PC-9 (cell line): ENCODE measurements at places on chromosomes 1 and 21. TPM values are rescaled to one million over a fixed set of nuclear protein-coding genes. Genes with fewer than 3 reads are reported as not detected.

GRCh38 chr1:2556678-2557481, 709 bp downstream of the TNFRSF14 start:
- DNase-seq: no peak

CTSS gene
- total RNA-seq: 6.3 and 7.2 TPM in 2 replicates

GRCh38 chr21:44262338-44263056, 800 bp upstream of the DNMT3L start:
- no peak for DNase-seq

DNA sequence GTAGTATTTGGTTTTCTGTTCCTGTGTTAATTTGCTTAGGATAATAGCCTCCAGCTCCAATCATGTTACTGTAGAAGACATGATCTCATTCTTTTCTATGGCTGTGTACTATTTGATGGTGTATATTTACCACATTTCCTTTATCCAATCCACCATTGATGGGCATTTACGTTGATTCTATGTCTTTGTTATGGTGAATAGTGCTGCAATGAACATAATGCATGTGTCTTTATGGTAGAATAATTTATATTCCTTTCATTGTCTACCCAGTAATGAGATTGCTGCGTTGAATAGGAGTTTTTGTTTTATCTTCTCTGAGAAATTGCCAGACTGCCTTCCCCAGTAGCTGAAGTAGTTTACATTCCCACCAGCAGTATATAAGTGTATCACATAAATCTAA, 538.8 kb downstream of the LRRIQ3 start:
- no peak for DNase-seq

- DNase-seq: no peak
Observed at GRCh38 chr21:42286416-42286815, 28.8 kb downstream of the TFF3 start.

DNA sequence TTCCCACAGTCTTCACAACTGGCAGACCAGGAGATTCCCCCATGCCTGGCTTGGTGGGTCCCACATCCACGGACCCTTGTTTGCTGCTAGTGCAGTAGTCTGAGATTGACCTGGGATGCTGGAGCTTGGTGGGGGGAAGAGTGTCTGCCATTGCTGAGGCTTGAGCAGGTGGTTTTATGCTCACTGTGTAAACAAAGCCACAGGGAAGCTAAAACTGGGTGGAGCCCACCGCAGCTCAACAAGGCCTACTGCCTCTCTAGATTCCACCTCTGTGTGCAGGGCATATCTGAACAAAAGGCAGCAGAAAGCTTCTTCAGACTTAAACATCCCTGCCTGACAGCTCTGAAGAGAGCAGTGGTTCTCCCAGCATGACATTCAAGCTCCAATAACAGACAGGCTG, 177.3 kb upstream of the ETV3 start:
- no peak for DNase-seq

DNA sequence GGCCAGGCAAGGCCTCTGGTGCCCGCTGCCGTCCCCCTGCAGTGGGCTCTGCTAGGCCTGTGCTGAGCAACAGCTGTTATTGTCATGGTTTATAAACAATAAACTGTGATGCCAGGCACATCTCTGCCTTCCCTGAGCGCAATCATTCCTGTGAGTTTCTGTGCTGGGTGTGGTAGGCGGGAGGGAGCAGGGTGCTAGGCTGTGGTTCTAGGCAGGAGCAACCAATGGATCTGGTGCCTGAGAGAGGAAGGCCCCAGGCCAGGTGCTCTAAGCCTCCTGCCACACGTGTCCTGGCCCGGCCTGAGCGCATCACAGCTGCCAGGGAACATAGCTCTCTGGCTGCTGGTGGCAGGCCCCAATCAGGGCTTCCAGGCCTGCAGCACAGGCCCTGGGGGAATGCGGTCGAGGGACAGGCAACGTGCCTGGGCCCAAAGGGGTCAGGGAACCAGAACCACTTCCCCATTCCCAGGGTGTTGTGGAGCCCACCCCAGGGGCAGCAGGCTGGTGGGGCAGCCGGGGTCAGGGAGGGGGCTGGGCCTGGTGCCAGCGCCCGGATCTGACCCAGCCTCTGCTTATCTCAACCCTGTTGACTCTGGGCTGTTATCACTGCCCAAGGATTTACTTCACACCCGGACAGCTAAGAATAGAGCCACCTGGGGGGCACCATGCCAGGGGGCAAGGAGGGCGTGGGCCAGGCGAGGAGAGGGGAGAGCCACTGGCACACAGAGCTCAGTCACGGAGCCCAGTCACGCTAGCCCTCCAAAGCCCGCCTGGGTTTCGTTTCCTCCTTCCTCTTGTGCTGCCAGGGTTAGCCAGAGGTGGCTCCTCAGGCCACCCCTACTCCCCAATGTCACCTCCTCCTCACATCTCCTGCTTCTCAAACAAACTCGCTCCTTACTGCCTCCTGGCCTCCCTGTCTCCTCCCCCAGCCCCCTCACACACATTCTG, 11.5 kb downstream of the TRIM46 start:
- peak; percentile 56 for DNase-seq

GRCh38 chr1:22026924-22027289, 25.4 kb downstream of the CELA3A start:
- DNase-seq: no peak

C1QA gene
- not detected in 2 replicates for total RNA-seq

GRCh38 chr1:12450756-12451559, 167.1 kb downstream of the DHRS3 start:
- DNase-seq: no peak

ZNF648 gene
- not detected in 2 replicates for total RNA-seq

- DNase-seq: no peak
Observed at GRCh38 chr1:228108742-228109072, 392 bp downstream of the MRPL55 start.

DNA sequence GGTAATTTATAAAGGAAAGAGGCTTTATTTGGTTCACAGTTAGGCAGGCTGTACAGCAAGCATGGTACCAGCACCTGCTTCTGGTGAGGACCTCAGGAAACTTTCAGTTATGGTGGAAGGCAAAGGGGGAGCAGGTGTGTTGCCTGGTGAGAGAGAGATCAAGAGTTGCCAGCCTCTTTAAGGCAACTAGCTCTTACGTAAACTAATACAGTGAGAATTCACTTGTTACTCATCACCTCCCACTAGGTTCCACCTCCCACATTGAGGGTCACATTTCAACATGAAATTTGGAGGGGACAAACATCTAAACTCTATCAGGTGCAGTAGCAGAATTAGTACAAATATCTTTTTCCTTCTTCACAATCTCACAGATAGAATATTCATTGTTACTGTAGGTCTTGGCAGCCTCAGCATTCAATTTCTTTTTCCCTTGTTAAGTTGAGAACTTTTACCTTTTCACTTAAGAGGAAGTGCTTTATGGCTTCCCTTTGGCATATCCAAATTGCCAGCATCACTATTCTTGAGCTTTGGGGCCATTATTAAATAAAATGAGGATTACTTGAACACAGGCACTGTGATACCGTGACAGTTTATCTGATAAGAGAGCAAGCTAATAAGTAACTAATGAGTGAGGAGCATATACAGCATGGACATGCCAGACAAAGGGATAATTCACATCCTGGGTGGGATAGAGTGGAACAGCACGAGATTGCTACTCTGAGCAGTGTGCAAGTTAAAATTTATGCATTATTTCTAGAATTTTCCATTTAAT, 48.4 kb downstream of the MAGI3 start:
- no peak for DNase-seq

TMCC2 gene
- total RNA-seq: 0.79 and 0.80 TPM in 2 replicates

TSACC gene
- total RNA-seq: 0.75 and 1.3 TPM in 2 replicates

DNA sequence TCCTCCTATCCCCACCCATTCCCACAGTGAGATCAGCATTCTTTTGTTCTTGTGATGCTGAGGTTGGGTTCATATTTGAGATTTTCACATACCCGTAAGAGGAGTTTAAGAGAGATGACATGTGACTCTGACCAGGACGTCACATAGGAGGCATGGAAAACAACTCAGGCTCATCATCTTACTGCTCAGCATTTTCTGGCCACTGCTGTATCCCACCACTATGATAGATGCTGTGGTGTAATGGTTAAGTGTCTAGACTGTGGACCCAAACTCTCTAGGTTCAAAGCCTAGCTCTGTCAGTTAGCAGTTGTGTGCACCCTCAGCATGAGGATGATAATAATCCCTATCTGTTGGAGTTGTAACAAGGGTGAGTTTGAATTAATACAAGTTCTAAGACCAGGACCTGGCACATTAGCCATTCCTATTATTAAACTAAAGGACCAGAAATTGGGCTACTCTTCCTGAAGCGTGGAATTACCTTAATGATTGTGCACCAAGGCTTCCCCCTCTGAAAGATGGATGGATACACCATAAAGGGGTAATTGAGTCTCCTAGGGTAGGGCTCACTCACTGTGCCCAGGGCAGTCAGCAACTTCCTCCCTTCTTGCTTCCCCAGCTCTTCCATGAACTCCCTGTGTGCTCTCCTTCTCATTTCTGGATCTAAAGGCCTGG, 40.9 kb downstream of the LGR6 start:
- DNase-seq: no peak

NUDT17 gene
- 1.0 and 1.5 TPM in 2 replicates for total RNA-seq

DNA sequence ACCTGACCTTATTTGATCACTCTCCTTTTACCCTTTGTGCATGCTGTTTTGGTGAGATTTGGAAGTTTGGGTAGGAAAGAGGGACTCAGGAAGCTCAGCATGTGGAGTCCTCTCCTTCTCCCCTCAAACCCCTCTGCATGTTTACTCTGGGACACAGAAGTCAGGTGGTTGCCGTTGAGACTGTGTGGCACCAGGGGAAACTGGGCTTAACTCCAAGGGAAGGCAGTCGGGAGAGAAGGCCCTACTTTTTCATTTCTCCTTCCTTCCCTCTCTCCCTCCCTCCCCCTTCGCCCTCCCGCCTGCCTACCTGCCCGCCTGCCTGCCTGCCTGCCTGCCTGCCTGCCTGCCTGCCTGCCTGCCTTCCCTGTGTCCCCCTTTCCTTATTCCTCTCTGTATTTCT, 34.8 kb upstream of the TTC22 start:
- DNase-seq: no peak

SLFNL1 gene
- 0.35 and 0.41 TPM in 2 replicates for total RNA-seq

GRCh38 chr1:186618401-186619170, 61.6 kb downstream of the PTGS2 start:
- peak; percentile 34 for DNase-seq

DNA sequence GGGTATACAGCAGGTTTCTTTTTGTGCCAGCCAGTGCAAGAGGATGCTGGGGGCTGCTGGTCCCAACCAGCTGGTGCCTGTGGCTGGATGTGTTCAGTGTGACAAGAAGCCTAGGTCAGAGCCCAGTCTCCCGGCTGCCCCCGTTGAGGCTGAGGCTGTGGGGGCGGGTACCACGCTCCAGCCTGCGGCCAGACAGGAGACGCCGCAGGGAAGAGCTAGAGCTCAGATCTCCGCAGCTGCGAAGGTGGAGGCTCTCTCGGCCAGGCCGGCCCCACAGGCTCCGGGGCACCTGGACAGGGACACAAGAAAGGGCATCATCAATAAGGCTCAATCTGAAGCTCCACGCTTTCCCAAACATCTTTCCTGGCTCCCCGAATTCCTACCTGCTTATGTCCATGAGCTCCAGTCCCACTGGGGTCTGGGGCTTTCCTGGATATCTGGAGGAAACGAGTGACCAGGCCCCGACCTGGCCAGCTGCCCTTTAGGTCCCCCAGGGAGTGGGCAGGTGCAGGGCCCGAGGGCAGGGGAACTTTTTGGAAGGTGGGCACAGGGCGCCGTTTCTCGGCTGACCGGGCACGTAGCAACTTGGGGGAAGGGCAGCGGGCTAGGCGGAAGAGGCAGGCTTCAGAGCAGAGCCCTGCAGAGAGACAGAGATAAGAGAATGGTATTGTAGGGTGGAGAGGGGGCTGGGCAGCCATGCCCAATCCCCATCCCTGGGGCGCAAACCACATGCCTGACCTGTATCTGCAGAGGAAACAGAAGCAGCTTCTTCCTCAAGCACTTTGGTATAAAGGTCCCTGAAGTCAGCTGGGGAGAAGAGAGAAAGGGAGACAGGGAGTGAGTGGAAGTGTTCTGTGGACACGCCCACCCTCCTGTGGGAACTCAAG, 7.4 kb downstream of the ENTREP3 start:
- DNase-seq: no peak

GRCh38 chr1:205065666-205066065, 18.6 kb downstream of the TMEM81 start:
- DNase-seq: no peak

TSPAN1 gene
- total RNA-seq: 134 and 139 TPM in 2 replicates

DNA sequence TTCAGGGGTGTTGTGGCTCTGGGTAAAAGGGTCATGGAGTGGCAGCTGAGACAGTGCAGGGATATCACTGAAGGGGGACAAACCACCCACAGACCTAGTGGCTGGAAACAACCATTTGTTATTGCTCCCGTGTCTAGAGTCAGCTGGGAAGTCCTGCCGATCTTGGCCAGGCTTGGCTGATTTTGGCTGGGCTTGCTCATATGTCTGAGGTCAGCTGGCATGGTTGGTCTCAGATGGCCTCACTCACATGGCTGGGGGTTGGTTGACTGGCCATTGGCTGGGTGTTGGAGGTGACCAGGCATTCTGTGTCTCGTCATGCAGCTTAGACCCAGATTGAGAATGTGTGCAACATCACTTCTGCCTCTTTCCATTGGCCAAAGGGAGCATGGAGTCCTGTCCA, 203.8 kb upstream of the POU3F1 start:
- no peak for DNase-seq

LACTBL1 gene
- total RNA-seq: 0.28 and 0.60 TPM in 2 replicates

SLC25A34 gene
- 1.4 and 1.7 TPM in 2 replicates for total RNA-seq

CTPS1 gene
- 80.5 and 91.9 TPM in 2 replicates for total RNA-seq

DNA sequence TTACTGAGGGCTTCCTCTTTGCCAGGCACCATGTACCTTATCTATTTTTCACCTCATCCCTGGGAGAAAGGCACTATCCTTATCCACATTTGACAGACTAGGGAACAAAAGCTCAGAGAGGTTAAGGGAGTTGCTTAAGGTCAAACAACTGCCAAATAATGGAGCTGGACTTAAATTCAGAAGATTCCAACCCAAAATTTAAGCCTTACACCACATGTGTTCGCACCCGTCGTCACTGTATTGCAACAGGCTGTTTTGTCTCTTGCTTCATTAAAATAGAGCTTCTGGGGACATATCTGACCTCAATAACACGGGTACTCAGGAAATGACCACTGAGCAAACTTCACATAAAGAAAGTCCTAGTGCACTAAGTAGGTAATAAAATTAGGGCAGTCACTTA, 62.0 kb downstream of the TRABD2B start:
- DNase-seq: no peak

DNA sequence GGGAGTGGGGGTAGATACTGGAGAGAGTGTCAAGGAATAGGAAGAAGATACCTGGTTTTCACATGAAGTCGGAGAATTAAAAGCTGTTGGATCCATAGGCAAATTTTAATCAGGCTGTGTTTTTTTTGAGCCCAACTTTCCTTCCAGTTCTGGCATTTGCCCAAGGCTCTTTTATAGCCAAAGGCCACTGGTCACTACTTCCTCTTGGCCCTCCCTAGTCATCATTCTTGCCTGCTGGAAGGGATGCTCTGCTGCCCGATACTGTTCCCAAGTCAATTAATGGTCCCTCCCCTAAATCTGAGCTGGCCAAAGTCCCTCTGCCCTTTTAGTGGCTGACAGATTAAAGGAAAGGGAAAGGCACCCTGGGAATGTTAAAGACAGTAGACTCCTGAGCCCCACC, 102.8 kb upstream of the ZNF648 start:
- DNase-seq: no peak

DNA sequence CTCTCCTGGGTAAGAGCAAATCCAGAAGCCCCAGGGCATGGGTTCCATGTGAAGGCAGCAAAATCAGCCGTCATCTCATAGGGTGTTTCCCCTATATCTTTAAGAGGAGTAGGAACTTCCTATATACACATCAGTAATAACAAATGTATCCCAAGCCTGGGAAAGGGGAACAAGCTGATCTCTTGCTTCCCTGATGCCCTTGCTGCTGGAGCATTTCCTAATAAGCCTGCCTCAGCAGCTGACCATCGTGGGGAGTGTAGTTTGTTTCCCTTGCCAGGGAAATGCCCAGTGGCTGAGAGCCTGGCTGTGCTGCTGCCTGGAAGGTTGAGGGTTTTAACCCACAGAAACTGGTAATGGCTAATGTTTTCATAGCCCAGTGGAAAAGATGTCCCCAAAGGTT, 177.0 kb downstream of the NPHP4 start:
- no peak for DNase-seq
